ENCODE measurements at places on chromosomes 5 and 9.

DNA sequence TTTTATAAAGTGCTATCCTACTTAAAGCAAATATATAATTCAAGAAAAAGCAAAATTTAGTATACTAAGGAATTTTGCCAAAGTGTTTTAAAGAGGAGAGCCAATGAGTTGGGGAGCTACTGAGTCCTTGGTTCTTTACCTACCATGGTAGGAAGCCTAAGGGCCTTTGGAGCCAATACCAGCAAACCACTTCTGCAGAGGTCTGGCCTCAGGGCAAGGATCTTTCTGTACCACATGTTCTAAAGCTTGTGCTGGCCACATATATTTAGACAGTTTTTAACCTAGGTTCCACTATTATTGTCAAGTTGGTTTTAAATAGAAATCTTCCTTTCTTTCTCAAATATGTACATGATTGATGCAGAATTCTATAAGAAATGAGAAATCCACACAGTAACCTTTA, 172.3 kb upstream of the NREP start:
- DNase-seq: no peak

- DNase-seq: no peak
These were observed 119.9 kb upstream of the ELAVL2 start for GRCh38 chr9:23945897-23946296.

GRCh38 chr9:117929868-117930267, 225.7 kb downstream of the TLR4 start:
- DNase-seq: no peak

DNA sequence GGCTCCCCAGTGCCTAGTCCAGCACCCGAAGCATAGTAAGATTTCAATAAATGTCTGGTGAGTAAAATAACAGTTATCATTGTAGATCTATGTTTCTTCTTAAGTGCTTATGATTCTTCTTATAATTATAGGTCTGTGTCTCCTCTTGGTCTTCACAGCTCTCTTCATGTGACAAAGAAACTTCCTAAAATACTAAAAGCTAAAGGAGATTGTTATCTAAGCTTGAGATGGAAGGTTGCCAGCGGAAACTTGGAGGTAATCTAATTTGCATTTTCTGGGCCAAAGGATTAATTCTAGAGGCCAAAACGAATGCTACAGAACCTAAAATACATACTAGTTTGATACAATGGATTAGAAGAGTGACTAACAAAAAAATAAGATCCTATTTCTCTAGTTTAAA, 13.6 kb upstream of the ARHGAP26 start:
- no peak for DNase-seq

GRCh38 chr5:35198686-35199085, 31.6 kb downstream of the PRLR start:
- no peak for DNase-seq

GRCh38 chr5:10307206-10308148, at the start of gene CMBL:
Gene CMBL (minus strand): TSS chr5:10307902. CDS start chr5:10290762, 17,140 bp downstream.
- DNase-seq: peak; percentile 39

GRCh38 chr9:92512622-92513021, 23.2 kb downstream of the ECM2 start:
- no peak for DNase-seq

DNA sequence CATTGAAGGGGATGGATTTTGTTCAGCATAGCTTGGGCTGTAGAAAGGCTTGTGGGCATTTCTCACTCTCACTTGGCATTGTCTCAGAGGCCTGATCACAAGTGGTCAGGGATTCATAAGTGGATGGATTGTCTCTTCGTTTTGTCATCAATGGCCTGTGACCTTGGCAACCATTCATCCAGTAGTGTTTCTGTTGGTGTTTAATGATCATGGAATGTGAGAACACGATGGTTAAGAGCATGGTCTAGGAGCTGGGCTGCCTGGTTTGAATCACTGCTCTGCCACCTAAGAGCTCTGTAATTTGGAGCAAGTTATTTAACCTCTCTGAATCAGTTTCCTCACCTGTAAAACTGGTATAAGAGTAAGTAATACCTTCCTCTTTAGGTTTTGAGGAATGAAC, 430.1 kb upstream of the MEF2C start:
- no peak for DNase-seq

GRCh38 chr5:131488463-131488862, 146.6 kb downstream of the RAPGEF6 start:
- DNase-seq: no peak

GRCh38 chr5:107203243-107203642, 467.5 kb downstream of the EFNA5 start:
- no peak for DNase-seq

GRCh38 chr5:42676362-42676761, 80.3 kb upstream of the CCDC152 start:
- DNase-seq: no peak

DNA sequence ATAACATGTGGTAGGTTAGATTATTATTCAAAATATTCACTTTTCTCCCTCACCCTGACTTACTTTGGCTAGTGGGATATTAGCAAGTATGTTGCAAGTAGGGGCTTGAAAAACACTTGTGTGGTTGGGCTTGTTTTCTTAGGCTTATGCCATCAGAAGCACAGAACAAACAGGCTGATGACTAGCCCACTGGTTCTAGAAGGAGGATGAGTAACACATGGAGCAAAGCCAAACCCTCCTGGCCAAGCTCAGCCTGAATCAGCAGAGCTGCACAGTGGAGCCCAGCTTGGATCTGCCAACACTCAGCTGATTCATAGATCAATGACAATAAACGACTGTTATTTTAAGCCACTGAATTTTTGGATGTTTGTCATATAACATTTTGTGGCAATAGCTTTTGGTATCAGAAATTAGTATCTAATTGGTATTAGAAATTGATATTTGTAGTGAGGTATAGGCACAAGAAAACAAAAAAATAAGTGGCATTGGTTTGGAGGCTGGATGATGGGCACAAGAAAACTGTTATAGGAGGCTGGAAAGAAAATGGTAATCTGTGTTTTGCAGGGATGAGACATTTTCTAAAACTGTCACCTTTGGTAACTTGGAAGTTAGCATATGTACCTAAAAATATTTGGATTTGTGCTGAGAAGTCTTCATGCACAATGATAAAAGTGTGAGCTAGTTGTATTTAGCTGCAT, 46.1 kb upstream of the ZBED3 start:
- no peak for DNase-seq

GRCh38 chr5:123835421-123835820, 323.4 kb downstream of the CSNK1G3 start:
- no peak for DNase-seq

- no peak for DNase-seq
These were observed 345.7 kb downstream of the SPATA31D1 start for GRCh38 chr9:82334286-82334685.

DNA sequence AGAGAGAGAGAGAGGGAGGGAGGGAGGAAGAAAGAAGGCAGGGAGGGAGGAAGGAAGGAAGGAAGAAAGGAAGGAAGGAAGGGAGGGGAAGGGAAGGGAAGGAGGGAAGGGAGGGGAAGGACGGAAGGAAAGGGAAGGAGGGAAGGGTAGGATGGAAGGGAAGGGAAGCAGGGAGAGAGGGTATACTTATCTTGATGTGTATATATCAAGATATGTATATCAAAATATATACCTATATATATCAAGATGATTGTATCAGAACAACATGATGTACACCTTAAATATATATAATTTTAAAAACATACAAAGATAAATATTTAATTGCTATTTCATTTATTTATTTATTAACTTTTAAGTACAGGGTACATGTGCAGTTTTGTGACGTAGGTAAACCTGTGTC, 96.8 kb upstream of the ADAMTS16 start:
- DNase-seq: no peak

- DNase-seq: no peak
These were observed 386.3 kb downstream of the BNC2 start for GRCh38 chr9:16484180-16484579.

DNA sequence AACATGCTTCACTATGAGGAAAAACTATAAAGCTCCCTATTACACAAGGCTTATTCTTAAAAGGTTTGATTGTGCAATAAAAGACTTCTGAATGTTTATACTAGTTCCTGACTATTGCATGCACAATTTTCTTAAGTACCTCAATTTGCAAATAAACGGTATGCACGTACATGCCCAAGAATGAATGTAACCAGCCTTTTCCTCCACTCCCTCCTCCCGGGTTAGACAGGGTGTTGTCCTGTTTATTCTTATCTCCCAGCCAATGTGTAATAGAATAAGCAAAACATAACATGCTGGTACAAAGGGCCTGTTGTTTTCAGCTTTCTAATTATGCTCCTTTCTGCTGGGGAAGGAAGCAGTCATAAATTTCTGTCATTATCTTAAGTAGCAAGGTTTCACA, 79.1 kb downstream of the AOPEP start:
- DNase-seq: no peak

DNA sequence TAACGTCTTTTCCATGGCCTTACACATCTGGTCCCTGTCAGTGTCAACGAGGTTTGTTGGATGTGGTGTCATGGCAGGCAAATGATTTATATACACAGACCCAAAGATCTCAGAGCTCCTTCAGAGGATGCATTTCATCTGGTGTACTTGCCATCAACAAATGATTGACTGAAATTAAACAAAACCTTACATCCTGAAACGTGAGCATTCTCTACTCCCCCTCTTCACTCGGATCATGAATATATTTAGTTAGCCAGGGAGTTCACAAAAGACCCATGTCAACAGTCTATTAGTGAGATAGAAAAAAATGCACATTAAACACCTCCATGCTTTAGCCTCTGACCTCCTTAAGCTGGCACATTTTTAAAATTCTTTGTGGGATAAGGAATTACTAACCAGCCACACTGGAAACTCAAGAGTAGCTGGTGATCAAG, 215.6 kb downstream of the EFNA5 start:
- DNase-seq: no peak

DNA sequence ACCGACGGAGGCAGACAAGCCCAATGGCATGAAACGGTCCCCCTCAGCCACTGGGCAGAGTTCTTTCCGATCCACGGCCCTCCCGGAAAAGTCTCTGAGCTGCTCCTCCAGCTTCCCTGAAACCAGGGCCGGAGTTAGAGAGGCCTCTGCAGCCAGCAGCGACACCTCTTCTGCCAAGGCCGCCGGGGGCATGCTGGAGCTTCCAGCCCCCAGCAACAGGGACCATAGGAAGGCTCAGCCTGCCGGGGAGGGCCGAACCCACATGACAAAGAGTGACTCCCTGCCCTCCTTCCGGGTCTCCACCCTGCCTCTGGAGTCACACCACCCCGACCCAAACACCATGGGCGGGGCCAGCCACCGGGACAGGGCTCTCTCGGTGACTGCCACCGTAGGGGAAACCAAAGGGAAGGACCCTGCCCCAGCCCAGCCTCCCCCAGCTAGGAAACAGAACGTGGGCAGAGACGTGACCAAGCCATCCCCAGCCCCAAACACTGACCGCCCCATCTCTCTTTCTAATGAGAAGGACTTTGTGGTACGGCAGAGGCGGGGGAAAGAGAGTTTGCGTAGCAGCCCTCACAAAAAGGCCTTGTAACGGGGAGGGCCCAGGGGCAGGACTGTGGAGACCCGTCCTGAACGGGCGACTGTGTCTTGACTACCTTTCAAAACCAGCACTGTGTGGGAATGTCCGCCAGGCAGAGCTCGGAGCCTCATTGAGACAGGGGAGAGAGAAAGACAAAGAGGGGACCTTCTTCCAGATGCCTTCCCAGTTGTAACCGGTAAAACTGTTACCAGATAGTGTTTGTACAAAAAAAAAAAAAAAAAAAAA, 29.9 kb downstream of the CD180 start:
- no peak for DNase-seq

DNA sequence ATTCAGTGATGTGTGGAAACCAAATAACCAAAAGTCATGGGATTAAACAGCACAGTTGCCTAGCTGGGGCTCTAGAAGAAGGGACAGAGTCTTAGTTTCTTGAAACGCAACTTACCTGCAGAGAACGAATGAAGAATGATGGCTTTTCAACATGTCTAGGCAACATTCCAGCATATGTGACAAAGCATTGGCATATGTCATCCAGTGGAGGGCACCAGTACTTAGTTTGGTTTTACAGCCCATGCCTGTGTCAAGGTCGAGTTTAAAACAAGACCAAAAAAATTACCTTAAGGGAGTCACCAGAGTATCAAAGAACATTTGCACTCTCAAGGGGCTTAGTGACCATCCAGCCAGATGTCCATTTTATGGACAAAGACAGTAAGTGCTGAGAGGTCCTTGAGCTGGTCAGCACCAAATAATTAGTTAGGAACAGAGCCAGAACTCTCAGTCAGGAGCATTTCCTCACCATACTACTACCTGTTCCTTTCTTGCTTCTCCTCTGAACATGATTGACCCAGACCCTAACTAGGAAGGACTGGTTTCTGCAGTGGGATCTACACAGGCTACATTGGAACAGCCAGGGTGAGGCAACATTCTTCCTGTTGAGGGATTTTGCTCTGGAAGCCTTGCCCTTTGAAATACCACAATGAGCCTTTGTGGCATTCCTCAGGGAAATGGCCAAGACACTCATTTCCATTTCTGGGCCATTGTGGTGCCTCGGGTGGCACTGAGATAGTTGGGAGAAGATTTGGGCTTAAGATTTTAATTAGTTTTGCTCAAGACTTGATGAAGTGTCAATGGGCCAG, 75.4 kb upstream of the ANKH start:
- DNase-seq: peak; percentile 16

- DNase-seq: no peak
These were observed 50.9 kb upstream of the PHF2 start for GRCh38 chr9:93525476-93525875.

- no peak for DNase-seq
These were observed 7.8 kb downstream of the RAPGEF1 start for GRCh38 chr9:131732061-131732526.

GRCh38 chr9:86353655-86354010, 577 bp downstream of the TUT7 start:
- no peak for DNase-seq

DNA sequence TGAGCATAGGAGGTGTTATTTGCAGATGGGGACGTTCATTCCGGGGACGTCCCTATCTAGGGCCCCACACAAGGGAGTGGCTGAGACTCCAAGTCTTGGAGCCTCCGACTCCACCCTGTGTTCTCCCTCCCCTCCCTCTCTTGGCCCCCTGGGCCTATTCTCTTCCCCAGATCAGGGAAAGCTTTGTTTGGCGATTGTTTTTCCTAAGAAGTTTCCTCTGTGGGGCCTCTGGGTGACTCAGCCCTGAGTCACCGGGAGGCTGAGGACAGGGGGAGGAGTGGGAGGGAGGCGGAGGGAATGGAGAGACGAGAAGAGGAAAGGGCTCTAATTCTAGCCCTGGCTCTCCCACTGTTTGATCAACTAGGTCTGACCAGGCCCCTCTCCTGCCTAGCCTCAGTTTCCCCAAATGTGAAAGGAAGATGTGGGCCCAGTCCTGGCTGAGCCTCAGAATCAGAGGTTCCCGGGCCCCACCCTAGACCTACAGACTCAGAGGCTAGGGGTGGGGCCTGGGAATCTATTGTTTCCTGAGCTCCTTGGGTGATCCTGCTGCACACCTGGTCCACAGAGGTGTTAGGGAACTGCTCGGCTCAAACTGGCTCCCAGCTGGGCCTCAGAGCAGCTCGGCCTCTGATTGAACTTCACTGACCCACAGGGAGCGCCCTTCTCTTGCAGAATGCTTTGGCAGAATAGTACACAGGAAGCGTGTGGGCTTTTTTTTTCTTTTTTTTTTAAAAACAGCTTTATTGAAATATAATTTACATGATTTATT, 19.2 kb downstream of the GSN start:
- peak; percentile 92 for DNase-seq

All from NT2/D1 (cell line).